ENCODE measurements at places on chromosomes 5 and 9.
A peak's percentile ranks its signal among the peaks of the same experiment; 100 is the strongest.

- DNase-seq: no peak
Observed at GRCh38 chr5:113274836-113275414, 159.9 kb downstream of the TSSK1B start.

- no peak for DNase-seq
Observed at GRCh38 chr9:107735821-107736220, 246.3 kb upstream of the KLF4 start.

- no peak for DNase-seq
Observed at GRCh38 chr5:171725205-171725601, 60.4 kb upstream of the SMIM23 start.

DNA sequence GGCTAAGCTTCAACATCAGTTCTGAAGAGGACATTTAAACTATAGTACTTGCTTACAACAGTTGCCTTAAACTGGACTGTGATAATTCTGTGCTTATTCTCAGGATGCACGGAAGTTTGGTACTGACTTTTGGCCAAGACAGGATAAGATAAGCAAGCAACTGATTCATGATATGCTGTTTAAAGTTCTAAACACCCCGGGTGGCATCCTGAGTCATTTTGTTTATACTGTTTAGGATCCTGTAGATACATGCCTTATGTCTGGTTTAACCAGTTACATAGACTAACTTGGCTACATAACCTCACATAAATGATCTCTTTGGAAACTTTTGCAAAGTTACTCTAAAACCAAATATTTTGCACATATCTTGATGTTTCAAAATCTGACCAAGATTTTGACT is 95.9 kb downstream of the CDH9 start:
- DNase-seq: no peak

- DNase-seq: no peak
Observed at GRCh38 chr9:20619487-20620200, 2.7 kb downstream of the MLLT3 start.

DNA sequence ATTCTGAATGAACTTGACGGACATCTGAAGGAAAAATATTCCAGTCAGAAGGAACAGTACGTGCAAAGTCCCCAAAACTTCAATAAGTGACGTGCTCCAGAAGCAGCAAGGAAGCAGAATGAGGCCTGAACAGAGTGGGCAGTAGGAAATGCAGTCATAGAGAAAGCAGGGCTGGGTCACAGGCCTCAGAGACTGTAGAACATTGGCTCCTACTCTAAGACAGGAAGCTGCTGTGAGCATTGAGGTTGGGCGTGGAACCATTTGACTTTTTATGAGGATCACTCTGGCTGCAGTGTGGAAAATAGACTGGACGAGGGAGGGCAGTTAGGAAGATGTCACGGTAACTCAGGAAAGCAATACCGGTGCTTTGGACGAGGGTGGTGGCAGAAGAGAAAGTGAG is 64.0 kb downstream of the DOCK8 start:
- no peak for DNase-seq

DNA sequence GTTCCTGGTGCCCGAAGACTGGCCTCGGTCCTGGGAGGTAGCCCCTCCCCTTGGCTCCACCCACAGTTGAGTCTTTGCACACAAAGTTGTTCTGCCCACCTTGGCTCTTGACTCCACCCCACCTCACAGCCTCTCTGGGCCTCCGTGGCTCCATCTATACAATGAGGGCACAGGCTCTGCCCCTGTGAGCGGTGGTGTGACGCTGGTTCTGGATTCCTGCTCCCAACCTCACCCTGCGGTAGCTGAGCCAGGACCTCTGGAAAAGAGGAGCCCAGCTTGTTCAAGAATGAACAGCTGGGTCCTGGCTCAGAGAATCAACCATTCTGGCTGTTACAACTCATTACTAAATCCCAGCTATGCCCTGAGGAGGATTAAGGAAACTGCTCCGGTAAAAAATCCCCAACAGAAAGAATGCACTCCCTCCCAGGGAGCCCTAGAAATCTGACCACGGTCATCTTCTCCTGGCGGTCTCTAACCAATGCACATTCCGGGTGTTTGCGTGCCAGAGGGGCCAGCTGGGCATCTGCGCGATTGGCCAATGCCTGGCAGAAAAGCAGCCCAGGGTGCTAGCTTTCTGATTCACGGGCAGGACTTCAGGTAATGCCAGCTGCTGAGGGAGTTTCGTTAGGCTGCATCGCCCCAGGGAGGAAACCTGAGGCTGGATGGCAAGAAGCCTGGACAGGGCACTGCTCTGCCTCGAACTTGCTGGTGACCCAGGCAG is 9.9 kb upstream of the GRHPR start:
- no peak for DNase-seq

DNA sequence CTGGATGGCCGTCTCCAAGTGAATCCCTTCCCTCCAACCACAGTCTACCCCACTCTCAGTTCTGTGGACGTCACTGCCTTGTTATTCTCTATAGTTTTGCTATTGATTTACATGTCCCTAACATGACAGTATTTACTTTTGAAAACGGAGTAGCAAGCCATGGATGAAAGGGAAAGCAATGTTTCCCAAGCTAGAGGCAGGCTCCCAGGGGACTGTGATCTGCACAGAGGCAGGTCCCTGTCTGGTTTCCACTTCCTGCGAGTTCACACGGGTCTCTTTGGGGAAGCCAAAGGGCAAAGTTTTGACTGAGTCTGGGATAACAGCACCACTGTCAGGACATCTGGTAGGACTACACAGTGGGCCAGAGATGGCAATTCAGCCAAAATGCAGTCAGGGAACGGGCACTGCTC is 12.7 kb downstream of the C9orf153 start:
- DNase-seq: no peak

DNA sequence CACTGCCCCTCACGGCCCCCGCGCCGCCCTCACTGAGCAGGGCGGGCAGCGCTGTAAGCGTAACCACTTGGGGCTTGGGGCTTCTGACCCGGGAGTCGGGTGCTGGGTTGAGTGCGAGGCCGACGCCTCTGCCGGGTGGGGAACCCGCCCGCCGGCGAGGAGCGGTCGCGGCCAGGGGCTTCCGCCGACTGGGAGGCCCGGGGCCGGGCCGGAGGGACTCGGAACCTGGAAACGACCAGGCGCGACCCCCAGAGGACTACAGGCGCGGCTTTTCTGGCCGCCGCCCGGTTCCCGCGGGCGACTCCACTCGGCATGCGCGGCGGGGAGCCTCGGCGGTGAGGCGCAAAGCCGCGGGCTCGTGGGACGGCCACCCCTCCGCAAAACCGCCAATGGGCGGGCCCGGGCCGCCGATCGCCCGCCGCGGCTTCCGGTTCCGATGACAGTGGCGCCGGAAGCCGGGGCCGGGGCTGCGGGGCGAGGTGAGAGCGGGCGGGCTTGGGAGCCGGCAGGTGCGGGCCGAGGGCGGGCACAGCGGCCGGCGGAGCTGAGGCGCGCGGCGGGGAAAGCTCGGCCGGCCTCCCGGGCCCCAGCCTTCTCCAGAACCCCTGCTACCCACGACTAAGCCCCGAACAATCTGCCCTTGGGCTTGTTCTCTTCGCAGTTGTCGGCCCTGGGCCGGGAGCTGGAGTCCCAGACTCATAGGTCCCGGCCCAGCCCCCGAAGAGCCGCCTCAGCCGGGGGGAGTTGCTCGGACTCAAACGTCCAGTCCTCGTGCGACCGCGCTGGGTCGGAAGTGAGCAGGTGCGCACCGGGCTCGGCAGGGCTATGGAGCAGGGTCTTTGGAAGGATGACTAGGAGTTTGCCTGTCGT is at the start of gene RMND5B:
TSS of gene RMND5B (plus strand) at position 439 of the 870 bp plus-strand sequence. CDS start 7,106 bp downstream, outside the sequence.
- DNase-seq: peak; percentile 73

DNA sequence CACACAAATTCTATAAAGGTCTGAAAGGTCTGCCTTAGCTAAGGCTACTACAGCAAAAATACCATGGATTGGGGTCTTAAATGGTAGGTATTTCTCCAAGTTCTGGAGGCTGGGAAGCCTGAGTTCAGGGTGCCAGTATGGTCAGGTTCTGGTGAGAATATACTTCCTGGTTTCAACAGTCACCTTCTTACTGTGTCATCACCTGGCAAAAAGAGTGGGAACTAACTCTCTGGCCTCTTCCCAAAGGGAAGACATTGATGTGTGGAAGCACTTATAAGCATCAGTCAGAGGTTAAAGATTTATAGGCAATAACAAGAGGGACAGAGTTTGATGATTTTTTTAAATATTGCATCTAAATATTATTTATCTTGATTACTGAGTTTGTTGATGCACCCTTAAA is 53.0 kb downstream of the ZNF622 start:
- DNase-seq: no peak

GRCh38 chr5:99926463-99926862 is 608.7 kb upstream of the FAM174A start:
- no peak for DNase-seq

GRCh38 chr5:12459326-12459725 is 555.1 kb upstream of the CTNND2 start:
- no peak for DNase-seq

- DNase-seq: no peak
Observed at GRCh38 chr5:62168506-62169281, 137.3 kb upstream of the KIF2A start.

DNA sequence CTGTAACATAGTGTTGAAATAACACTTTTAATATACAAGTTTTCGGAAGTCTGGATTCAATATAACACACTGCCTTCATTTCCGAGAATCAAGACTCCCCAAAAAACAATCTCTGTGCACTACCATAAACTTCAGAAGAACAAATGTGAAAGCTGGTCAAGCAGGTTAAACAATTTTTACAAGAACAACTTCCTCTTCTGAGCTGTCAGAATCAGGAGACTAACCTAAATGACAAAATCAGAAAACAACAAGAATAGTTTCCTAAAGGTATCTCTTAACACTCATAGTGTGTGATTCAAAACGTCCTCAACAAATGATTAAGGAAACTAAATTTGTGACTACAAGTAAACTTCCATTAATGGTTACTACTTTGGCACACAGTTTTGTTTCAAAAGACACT is 11.6 kb downstream of the C9orf72 start:
- DNase-seq: no peak

GRCh38 chr5:154577416-154577815 is 99.4 kb upstream of the HAND1 start:
- no peak for DNase-seq

DNA sequence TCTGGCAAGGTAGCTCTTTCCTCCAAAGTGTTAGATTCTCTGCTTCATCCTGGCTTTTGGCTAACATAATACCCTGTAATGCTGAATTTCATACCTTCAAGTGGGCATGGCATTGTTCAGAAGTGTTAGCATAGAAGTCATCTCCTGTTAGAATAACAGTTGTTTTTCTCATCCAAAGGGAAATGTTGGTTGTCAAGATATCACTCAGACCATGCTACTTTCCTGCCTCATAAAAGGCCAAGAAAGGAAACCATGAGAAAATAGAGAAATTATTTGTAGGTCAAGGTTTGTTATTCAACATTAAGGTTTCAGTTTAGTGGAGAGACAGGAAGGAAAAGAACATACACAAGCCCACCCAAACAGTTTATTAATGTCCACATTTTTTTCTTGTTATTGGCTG is 472.5 kb downstream of the ARHGEF28 start:
- no peak for DNase-seq

- DNase-seq: no peak
Observed at GRCh38 chr5:17463653-17464052, 34.4 kb upstream of the TAF11L2 start.

- DNase-seq: no peak
Observed at GRCh38 chr9:118962426-118962825, 406.8 kb downstream of the BRINP1 start.

GRCh38 chr9:1505489-1505888 is 455.3 kb downstream of the DMRT2 start:
- no peak for DNase-seq

- no peak for DNase-seq
Observed at GRCh38 chr9:125950880-125951471, 203.8 kb downstream of the PBX3 start.

GRCh38 chr5:123088031-123088805 is 823 bp upstream of the PRDM6 start:
- no peak for DNase-seq

- DNase-seq: no peak
Observed at GRCh38 chr9:114521846-114522245, 16.6 kb upstream of the WHRN start.

DNA sequence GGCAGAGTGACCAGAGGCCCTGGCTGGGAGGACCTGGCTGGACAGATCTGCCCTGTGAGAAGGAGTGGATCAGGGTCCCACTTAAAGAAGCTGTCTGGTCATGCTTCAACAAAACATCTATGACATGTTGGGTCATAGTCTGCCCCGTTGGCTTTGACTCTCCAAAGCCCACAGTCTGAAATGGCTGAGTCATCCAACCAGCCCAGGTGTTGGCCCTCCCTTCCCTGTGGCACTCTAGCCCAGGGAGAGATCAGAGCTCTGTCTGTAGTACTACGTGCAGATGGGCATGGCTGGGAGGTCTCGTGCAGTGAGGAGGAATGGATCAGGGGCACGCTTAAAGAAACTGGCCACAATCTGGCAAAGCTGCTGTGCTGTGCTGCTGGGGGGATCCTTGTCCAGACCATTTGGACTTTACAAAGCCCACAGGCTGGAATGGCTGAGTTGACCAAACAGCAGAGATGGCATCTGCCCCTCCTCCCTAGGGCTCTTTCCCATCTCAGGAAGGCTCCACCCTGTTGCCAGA is 206.1 kb downstream of the TUSC1 start:
- no peak for DNase-seq

- no peak for DNase-seq
Observed at GRCh38 chr9:8863886-8864544, 1064.4 kb upstream of the DMAC1 start.

DNA sequence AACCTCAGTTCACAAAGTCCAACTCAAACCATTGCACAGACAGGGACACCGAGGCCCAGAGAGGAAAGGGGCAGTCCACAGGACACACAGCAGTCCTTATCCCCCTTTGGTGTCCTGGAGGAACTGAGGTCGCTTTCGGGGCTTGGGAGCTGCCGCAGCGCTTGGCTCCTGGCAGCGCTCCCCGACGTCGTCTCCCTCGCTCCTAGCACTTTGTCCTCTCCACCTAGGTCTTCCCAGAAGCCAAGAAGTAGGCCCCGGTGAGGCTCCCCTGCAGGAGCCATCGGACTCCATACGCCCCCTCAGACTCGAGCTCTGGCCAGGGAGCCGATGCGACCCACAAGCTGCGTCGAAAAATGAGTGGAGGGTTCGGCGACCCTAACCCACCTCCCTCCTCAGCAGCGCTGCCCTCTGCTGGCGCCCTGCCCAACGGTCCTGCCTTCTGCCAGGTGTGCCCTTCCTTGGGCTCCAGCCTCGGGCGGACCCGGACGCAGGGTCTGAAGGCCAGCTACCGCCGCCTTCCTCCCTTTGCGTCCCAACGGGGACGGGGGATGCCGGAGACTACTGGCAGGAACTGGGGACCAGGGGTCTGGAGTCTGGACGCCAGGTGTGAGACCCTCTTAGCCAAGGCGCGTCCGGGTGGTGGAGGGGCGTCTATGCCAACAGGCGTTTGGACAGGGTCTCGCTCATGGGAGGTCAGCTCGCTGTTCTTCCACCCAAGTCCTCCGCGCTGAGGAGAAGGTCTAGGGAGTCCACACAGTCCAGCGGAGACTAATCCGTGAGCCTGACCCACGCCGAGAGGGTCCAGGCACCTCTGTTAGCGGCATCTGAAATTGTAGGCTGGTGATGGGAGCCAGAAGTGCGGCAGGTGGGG is 2.1 kb upstream of the PRDM12 start:
- no peak for DNase-seq

- DNase-seq: no peak
Observed at GRCh38 chr5:34598177-34598794, 57.8 kb upstream of the RAI14 start.
